ENCODE measurements at places on chromosomes 2 and 18.

DNA sequence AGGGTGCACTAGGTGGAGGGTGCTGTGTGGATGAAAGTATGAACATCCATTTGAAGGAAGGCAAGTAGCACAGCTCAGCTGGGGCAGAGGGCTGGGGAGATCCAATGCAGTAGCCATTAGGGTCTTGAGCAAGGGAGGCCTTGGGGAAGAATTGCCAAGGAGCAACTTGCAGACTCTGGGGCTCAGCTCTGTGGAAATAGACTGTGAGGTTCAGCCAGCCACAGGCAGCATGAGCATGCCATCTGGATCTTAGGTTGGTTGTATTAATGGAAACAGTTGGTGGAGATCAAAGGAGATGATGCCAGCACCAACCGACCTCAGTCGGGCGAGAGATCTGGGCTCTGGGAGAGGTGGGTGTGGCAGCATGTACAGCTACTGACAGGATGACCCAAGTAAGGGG lies 5.6 kb downstream of the ZAP70 start:
- no peak for DNase-seq

- DNase-seq: no peak
Measured at GRCh38 chr2:62461707-62462106, 44.3 kb downstream of the TMEM17 start.

- DNase-seq: no peak
Measured at GRCh38 chr2:173130496-173131465, 55.1 kb downstream of the MAP3K20 start.

- DNase-seq: no peak
Measured at GRCh38 chr2:140481136-140481535, 1649.7 kb downstream of the LRP1B start.

GRCh38 chr2:18268400-18268799 lies 292.1 kb downstream of the RDH14 start:
- no peak for DNase-seq

All from AG09319 (cell line).